ENCODE measurements at places on chromosomes 6 and 20.

DNA sequence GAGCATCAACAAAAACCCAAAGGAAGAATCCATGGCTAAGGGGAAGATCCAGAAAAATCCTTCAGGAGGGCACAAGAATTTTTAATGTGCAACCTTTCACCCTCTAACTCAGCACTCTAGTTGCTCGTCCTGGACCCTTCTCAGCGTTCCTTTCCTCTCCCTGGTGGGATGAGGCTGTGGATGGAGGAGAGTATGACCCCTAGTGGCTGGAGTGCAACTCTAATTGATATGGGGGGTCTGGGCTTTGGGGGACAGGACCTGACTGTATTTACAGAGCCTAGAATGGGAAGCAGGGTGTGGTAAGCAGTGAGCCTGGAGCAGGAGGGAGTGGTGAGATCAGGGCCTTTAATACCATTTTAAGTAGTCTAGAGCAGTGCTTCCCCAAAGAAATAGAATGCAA, 83.9 kb upstream of the CEP85L start:
- DNase-seq, result no peak

GRCh38 chr6:164098857-164099267, 684.3 kb downstream of the QKI start:
- no peak for DNase-seq

- DNase-seq, result no peak
These were observed 212.6 kb upstream of the PCSK2 start for GRCh38 chr20:17014217-17014616.

- DNase-seq, result no peak
These were observed 39.3 kb downstream of the PCNA start for GRCh38 chr20:5080384-5080877.

DNA sequence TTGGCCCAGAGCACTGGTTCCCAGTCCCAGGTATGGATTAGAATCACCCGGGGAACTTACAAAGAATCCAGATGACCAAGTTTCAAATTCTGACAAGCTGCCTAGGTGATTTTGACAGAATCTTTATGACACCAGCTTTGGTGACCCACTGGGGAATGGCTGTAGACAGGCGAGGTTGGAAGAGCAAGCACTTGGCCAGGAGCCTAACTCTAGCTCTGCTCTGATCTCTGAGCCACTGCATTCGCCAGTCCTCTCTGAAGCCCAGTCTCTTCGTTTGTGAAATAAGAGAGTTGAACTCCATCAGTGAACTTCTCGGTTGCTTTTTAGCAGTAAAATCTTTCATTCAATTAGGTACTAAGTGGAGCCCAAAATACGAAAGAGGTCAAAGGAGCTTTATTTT, 161.2 kb downstream of the VEGFA start:
- DNase-seq, result no peak

DNA sequence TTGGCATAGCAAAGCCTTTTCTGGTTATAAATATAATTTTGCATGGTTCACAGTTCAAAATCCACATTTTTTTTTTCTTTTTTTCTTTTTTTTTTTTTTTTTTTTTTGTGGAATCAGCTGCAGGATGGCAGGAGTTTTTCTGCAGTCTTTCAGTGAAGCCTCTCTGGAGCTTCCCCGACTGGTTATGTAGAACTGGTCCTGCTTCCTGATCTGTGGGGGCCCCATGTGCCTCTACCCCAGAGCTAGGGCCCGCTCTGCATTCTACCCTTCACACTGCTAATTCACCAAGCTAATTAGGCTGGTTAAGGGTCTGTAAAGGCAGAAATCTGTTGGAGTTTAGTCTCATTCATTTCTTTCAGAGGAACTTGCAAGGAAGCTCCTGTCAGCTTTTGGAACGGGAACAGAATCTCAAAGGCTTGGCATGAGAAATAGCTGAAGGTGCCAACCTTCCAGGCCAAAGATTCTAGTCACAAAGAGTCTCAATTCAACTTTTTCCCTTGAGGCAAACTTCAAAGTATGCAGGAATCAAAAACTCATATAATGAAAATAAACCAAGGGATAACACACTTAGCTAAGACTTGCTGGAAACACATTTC, 45.5 kb downstream of the HMGN3 start:
- no peak for DNase-seq

DNA sequence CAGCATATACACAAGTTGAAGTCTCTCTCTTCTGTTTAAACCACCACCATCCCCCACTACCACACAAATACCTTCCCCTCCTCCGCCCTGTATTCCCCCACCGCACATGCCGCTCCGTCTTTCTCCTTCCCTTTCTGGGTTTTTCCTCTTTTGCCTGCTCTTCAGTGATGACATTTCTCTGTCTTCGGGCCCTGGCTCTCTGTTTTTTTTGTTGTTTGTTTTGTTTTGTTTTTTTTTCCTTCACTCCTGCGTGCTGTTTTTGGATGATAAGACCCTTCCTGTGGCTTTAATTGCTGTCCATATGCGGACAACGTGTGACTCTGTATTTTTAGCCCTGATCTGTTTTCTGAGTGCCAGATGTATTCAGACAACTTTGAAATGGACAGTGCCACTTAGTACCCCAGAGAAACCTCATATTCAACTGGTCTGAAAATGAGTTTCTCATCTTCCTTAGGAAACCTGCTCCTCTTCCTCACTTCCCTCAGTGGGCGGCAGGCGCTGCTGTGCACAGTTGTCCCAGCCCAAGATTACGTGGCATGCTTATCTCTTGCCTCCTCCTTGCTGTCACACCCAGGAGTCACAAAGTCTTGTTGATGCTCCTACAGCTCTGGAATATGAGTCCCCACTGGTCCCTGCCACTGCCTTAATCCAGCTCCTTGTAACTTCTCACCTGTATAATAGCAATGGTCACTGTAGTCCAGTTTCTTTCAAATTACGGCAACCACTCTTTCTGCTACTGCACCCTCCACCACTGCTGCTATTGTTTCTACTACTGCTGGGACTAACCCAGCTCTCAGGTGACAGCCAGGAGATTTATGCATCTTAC, 8.2 kb downstream of the PPP1R14C start:
- no peak for DNase-seq

GRCh38 chr6:123681957-123682462, 45.3 kb upstream of the TRDN start:
- DNase-seq, result no peak

Data from stimulated activated CD4-positive, alpha-beta T cell treated with anti-CD3 and anti-CD28 coated beads, TNF-alpha, amount 100 ng/mL, for 48 hours (primary cell).